ENCODE measurements at places on chromosomes 4 and X. TPM values are rescaled to one million over a fixed set of nuclear protein-coding genes. Genes with fewer than 3 reads are reported as not detected.

CLNK gene
- total RNA-seq = not detected

CTAG2 gene
- total RNA-seq = not detected

CCDC149 gene
- total RNA-seq = not detected

FMR1 gene
- 24.5 TPM for total RNA-seq

FAM184B gene
- total RNA-seq = not detected

ALAS2 gene
- total RNA-seq = not detected

USP38 gene
- 14.4 TPM for total RNA-seq

AMER1 gene
- 2.4 TPM for total RNA-seq

USP17L24 gene
- total RNA-seq = not detected

IQCM gene
- not detected for total RNA-seq

JAKMIP1 gene
- total RNA-seq = 0.27 TPM

Data from activated naive CD4-positive, alpha-beta T cell treated with anti-CD3 and anti-CD28 coated beads for 36 hours (primary cell).